NCI-H2029 treated with DMSO at 0.1 percent for 48 hours (cell line): ENCODE measurements at places on chromosomes 11 and 22.

DNA sequence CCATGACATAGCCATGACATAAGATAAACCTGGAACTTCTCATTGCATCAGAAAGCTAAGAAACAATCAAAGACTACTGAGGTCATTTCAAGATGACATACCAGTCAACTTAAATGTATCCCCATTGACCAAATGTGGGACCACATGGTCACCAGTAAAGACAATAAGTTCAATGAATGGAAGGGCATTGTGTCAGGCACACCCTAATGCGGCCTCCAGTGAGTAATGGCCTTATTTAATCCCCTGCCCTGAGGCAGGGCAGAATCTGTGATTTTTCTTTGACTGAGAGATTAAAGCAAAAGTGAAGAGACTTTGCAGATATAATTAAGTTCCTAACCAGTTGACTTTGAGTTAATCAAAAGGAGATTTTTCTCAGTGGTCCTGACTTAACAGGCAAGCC, 17.3 kb upstream of the SYT8 start:
- DNase-seq = no peak

DNA sequence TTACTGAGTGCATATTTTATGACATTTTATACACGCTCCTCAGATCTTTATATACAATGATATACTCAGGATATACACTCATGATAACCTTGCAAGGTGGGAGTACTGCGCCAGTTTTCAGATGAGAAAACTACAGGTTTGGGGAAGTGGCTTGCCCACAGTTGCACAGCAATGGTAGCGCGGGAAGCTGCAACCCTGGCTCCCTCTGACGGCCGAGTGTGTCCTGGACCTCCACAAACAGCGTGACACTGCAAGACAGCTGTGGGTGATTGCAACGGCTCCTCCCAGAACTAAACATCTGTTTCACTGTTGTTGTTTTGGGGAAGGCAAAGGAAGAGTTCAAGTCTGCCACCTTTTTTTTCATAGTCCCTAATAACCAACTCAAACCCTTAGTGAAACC, 47.0 kb downstream of the PACSIN2 start:
- DNase-seq = no peak

GRCh38 chr11:130629039-130629438, 180.6 kb downstream of the ADAMTS15 start:
- no peak for DNase-seq

- DNase-seq = no peak
Observed at GRCh38 chr11:103887001-103887658, 149.3 kb upstream of the DDI1 start.

DNA sequence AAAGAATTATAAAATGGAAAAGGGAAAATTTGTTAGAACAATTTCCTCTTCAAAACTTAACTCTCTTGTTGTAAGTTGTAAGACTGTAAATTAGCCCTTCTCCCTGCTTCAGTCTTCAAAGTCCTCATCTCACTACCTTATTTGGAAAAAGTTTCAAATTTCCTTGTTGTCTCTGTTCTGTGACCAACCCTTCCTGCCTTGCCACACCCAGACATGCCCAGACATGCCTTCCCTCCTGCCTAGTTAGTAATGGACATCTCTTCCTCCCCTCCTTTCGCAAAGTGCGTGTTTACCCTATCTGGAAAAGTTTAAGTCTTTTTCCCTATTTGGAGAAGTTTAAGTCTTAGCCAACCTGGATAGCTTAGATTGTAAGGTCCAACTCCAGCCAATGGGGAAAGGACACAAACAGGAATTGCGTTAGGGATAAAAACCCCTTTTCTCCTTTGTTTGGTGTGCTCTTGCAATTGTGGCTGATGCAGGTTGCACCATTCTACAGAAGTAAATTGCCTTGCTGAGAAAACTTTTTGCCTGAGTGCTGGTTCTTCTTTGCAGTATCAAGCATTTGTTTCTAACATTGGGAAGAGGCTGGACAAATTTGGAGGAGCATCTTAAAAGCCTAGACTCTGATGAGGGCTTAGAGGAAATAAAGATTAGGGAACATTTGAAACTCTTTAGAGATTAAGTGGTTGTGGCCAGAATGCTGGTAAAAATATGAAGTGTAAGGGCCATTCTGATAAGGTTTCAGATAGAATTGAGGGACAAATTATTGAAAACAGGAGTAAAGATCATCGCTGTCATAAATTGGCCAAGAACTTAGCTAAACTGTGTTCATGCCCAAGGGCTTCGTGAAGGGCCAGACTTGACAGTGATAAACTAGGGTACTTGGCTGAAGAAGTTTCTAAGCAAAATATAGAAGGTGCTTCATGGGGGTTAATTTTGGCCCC, 15.4 kb downstream of the OR52K2 start:
- DNase-seq = no peak
